ENCODE measurements at places on chromosomes 3 and 15.

DNA sequence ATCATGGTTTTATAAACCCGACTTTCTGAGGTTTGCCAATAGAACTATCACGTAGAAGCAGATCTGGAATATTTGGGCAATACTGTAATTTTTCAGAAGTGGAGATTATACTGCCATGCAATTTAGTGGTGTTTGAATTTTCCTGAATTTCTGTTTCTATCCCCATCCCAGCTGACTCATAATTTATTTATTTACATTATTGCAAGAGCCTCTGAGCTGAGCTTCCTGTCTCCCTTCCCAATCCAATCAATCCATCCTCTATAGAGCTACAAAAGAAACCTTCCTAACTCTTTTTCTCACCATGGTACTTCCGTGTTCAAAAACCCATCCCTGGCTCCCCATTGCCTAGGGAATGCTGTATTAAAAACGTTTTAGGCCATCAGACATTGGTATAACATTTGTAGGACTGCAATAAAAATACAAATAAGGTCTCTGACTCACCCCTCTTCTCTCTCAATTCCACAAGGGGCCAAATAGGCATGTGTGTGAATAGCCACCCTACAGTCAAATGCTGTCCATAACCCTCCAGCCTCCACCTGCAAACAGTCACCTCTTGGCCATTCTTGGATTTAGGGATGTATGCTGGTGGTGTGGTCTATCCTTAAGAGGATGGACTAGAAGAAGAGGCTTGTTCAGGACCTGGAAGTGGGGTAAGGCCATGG lies 190.7 kb downstream of the CD47 start:
- no peak for DNase-seq

- no peak for DNase-seq
These were observed 601.3 kb upstream of the NECTIN3 start for GRCh38 chr3:110470310-110470709.

DNA sequence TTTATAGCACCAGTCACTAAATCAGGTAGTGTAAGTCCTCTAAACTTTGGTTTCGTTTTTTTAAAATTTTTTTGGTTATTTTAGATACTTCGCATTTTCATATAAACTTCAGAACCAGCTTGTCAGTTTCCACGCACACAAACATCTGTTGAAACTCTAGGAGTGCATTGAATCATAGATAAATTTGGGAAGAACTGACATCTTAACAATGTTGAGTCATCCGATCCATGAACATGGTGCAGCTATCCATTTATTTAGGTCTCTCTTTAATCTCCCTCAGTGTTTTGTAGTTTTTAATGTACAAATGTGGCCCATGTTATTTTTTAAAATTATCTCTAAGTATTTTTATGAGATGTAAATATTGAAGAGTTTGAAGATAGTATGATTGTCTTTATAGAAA lies 17.7 kb downstream of the TICRR start:
- DNase-seq: no peak

GRCh38 chr15:52505151-52505550 lies 23.5 kb downstream of the MYO5A start:
- no peak for DNase-seq

GRCh38 chr15:70362886-70363285 lies 265.2 kb upstream of the TLE3 start:
- no peak for DNase-seq

GRCh38 chr3:94494992-94495391 lies 432.1 kb downstream of the NSUN3 start:
- no peak for DNase-seq

DNA sequence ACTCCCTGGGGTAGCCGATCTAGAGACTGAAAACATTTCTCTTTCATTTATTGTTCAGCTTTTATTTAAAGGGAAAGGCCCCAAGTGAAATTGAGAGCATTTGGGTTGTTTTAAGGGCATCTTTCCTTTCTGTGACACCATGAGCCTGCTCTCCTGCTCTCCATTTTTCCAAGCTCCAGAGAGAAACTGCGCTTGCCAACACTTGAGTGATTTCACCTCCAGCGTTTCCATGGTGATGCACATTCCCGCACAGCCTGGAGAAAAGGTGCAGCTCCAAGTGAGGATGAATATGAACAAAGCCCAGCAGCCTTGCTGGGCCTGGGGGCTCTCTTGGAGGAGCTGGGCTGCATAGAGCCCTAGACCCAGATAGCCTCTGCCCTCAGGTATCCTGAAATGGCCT lies 159.2 kb upstream of the PPP2R3A start:
- DNase-seq: no peak

GRCh38 chr15:60074181-60074885 lies 70.2 kb downstream of the FOXB1 start:
- DNase-seq: no peak

GRCh38 chr15:92848852-92849598 lies 51.1 kb upstream of the CHD2 start:
- no peak for DNase-seq

DNA sequence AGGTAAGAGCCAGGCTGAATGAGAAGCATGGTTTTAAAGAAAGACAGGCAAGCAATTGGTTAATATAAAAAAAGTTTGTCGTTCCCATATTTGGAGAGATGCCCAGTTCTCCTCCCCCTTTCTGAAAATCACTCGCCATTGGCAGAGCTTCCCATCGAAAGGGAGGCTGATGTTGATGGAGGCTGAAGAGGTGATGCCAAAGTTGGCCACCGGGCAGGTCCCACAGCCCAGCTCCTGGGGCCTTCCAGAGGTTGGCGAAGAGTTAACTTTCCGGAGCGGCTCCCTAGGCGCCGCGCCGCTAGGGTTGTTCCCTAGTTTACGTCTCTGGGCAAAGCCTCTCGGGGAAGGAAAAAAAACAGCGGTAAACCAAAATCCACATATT lies 793 bp downstream of the PCOLCE2 start:
- DNase-seq: no peak

GRCh38 chr3:15488002-15488401 lies 33.5 kb downstream of the COLQ start:
- DNase-seq: no peak

GRCh38 chr3:100910986-100911385 lies 82.2 kb downstream of the ABI3BP start:
- DNase-seq: no peak

DNA sequence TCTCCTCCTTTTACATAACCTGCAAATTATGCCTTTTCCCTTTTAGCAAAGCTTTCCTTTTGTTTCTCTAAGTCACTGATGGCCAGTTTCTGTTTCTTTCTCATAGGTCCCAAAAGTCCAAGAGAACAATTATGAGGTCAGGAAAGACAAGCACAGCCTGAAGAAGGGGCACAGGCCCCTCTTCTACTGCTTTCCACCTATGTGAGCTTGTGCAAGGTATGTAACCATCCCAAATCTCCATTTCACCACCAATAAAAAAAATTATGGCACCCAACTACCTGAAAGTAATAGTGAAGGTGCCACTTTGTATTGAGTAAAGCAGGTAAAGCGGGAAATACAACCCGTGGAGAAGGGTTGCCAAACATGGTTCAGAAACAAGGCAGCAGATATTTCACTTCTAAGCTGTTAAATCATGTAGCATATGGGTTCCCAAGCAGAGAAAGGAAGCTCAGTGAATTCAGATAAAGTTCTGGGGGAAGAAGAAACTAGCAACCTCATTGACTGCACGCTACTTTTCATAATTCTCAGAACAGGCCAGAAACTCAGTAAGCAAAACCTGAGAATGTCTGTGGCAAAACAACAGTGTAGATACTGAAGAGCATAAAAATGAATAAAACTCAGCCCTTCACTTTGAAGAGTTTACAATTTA lies 4.2 kb downstream of the PLOD2 start:
- no peak for DNase-seq

- DNase-seq: no peak
These were observed 385.8 kb upstream of the CNTN6 start for GRCh38 chr3:707041-707440.

DNA sequence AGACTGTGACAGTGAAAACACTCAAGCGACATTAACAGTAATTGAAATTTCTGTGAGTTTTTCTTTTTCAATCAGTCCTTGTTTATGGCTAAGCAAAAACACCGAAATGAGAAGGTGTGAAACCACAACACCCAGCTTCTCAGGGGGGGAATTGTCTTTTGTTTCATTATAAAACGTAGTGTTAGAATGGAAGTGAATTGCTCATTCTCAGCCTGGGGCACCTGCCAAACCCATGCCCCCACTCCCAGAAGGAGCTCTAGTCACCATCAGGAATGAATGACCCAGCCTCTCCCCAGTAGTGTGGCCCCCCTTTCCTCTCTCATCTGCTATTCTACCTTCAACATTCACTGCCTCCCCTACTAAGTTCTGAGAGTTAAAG lies 185.8 kb upstream of the CFAP20DC start:
- DNase-seq: no peak

DNA sequence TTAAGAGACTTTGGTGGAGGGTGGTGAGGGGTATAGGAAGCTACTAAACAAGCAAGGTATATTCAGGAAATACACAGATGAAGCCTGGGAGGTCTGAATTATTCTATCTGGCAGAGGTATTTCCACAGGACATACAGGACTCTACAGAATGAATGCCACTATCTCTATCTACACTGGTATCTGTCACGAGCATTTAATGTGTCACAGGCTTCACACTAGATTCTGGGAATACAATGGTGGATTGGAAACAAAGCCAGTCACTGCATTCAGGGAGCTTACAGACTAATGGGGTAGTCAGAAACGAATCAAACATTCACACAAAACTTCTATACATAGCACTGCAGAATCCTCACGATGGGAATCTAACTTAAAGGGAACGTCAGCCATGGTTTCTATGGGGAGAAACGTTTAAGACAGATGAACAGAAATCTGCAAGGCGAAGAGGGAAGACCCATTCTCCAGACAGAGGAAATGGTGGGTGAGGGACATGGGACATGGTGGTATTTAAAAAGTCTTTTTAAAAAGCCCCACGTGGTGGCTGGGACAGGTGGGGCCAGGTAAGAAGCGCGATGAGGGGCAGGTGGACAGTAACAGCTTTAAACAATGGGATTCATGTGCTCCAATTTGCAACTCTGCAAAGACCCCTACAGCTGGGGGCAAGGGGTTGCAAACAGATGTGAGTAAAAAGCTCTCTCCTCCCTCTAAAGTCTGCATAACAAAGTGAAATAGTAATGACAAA lies 16.5 kb downstream of the LRIG1 start:
- DNase-seq: no peak

DNA sequence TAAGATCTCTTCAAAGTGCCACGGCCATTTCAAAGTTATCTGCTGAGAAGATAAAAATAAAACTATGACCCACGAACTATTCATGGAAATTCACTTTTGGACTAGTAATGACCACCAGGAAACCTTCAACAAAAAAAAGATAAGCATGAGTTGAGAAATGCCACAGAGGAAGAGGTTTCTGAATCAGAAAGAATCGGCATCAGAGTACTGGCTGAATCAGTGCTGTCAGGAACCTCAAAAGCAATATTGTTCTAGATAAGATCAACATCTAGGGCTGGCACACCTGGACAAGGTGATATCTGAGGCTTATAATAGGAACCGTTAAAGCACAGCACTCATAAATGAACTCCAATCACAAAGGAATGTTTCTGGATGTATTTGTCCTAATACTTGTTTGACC lies 72.7 kb downstream of the PEAK1 start:
- no peak for DNase-seq

- no peak for DNase-seq
These were observed 69.4 kb downstream of the STAG1 start for GRCh38 chr3:136682740-136683312.

DNA sequence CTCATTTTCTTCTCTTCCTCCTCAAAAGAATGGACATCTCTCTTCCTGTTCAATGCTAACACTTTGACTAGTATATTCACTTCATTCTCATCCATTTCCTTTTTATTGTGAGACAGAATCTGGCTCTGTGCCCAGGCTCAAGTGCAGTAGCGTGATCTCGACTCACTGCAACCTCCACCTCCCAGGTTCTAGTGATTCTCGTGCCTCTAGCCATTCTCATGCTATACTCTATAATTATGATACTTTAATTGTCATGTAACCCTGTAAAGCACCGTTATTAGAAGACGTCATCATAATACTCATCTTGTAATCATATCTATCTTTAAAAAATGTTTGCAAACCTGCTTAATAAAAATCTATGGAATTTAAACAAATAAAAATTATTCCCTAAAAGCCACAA lies 107.0 kb downstream of the SHOX2 start:
- no peak for DNase-seq

DNA sequence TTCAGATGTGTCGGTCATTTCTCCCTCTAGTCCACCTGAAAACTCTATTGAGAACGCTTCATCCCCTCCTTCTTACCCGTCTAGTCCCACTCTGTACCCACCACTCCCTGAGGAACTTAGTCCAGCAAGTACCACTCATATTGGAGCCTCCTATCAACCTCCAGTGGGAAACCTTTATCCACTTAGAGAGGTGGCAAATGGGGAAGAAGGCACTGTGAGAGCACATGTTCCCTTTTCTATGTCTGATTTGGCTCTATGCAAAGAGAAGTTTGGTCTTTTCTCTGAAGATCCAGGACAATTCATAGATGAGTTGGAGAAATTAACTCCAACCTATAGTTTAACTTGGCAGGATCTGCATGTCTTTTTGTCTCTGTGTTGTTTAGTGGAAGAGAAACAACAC lies 17.0 kb upstream of the RPN1 start:
- no peak for DNase-seq

Measured in hypothalamus (tissue), 51 donors.